Activated CD4-positive, CD25-positive, alpha-beta regulatory T cell treated with anti-CD3 and anti-CD28 coated beads, Interleukin-2, amount 50 U/mL, for 16 hours (primary cell): ENCODE measurements at places on chromosomes 16 and 17.

GRCh38 chr16:84732674-84733352, 33.0 kb downstream of the USP10 start:
- DNase-seq = no peak

GRCh38 chr16:4697848-4698291, 4.5 kb downstream of the NUDT16L1 start:
- DNase-seq = no peak

GRCh38 chr16:4944333-4945281, 7.7 kb upstream of the PPL start:
- DNase-seq = no peak

GRCh38 chr16:64543031-64543430, 578.8 kb downstream of the CDH11 start:
- DNase-seq = no peak

DNA sequence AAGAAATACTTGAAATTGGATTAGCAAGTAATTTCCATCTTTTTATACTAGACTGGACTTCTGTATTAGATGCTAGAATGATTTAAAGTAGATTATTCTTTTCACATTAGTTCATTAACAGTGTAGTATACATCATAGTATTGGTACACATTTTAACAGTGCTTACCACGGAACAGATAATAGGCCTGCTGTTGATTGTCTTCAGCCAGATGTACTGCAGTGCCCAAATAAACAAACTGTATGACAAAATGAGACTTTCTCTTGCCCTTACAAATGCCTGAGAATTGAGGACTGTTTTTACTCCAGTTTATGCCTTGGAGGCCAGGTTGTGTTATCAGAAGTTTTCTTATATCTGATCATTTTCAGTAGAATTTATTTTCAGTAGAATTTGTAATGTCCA, 631 bp downstream of the EVI2A start:
- no peak for DNase-seq

GRCh38 chr16:5305023-5305422, 207.4 kb upstream of the EEF2KMT start:
- no peak for DNase-seq

- DNase-seq = no peak
Observed at GRCh38 chr17:49365667-49366066, 3.6 kb upstream of the ZNF652 start.

DNA sequence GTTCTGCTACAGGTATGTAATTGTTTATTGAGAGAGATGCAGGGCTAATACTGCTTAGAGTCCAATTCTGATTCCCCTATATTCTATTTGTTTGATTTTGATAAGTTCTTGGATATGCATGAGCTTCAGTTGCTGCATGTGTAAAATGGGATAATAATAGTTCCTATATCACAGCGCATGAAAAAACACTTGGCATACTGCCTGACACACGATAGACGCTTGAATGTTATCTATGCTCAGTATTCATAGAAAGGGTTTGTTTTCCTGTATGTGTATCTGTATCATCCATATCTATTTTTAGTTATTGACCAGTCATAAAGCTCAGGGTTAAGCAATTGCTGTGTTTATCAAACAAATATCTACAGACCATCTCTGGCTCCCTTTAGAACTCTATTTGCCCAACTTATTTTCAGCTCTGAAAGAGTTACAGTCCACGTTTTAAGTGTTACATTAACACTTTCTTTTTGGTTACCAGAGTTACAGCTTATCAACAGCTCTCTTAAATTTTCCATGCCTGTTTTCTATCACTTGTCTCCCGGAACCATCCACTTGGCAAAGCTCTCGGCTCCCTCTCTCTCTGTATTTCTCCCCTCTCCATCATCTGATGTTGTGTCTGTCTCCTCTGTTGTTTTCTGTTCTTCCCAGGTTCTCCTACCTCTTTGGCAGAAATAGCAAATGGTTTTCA, 334.8 kb downstream of the CBLN1 start:
- no peak for DNase-seq

- no peak for DNase-seq
Observed at GRCh38 chr16:86631444-86631843, 53.1 kb downstream of the FOXL1 start.

DNA sequence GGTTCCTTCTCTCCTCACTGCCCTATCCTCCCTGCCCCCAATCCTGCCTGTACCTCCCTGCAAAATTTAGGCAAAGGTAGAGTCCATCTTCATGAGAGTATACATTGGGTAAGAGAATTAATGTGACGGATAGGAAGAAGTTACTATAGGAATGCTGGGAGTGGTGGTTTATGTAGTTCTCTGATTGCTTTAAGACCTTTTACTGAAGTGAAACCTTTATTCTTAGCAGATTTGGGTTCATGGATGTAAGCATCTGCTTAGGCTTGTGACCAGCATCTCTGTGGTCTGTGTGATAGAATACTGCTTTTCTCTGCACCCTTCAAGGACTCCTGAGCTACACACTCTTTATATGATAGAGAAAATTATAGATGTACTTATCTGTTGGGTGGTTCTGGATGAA, 127.3 kb downstream of the PRKCA start:
- no peak for DNase-seq

GRCh38 chr17:80523956-80524712, 20.5 kb upstream of the RPTOR start:
- DNase-seq = no peak

GRCh38 chr16:14300705-14301168, 229.6 kb downstream of the MRTFB start:
- DNase-seq = no peak

DNA sequence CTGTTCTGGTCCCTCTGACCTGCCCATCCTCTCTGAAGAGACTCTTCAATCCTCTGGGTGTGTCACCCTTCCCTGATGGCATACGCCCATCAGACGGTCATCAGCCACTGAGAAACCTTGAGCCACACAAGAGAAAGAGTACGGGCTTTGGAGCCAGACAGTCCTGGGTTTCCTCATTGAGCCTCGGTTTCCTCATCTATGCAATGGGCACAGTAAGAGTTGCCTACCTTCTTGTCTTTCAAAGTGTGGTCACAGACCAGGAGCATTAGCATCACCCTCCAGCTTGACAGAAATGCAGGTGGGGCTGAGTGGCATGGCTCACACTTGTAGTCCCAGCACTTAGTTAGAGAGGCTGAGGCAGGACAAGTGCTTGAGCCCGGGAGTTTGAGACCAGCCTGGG, 26.1 kb upstream of the MEAK7 start:
- DNase-seq = no peak

GRCh38 chr17:76233588-76234353, 6.5 kb downstream of the RNF157 start:
- no peak for DNase-seq

GRCh38 chr16:5467552-5467951, 370.0 kb upstream of the EEF2KMT start:
- DNase-seq = no peak

DNA sequence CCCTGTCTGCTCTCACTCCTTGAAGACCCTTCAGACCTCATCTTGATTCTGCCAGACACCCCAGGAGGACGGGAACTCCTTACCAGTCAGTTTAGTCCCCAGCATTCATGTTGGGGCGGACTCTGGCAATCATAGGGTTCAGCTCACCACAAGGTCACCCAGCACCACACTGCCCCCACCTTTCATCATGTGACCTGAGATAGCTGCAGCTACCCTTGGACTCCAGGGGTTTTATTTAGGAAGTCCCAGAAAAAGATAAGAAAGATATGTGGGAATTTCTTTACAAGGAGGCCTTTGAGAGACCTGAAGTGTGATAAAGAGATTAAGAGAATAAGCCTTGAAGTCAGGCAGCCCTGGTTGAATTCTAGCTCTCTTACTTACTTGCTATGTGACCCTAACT, 59.8 kb upstream of the NLK start:
- DNase-seq = no peak

- DNase-seq = no peak
Observed at GRCh38 chr17:66379996-66380395, 77.6 kb downstream of the PRKCA start.

DNA sequence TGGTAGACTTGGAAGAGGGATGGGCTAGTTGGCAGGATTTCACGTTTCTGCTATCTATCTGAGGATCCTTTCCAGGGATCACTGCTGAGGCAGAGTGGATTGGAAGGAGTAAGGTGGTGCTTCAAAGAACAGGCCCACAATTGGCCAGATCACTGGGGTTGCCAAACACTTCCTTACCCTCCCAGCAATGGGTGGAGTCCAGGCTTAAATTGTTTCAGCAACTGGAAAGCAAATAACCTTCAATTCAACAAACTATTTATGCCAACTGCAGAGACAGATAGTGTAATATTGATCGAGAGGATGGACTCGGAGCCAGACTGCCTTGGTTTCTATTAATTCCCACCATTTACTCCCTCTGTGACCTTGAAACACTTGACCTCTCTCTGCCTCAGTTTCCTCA, 2.1 kb downstream of the ARRB2 start:
- DNase-seq = no peak

DNA sequence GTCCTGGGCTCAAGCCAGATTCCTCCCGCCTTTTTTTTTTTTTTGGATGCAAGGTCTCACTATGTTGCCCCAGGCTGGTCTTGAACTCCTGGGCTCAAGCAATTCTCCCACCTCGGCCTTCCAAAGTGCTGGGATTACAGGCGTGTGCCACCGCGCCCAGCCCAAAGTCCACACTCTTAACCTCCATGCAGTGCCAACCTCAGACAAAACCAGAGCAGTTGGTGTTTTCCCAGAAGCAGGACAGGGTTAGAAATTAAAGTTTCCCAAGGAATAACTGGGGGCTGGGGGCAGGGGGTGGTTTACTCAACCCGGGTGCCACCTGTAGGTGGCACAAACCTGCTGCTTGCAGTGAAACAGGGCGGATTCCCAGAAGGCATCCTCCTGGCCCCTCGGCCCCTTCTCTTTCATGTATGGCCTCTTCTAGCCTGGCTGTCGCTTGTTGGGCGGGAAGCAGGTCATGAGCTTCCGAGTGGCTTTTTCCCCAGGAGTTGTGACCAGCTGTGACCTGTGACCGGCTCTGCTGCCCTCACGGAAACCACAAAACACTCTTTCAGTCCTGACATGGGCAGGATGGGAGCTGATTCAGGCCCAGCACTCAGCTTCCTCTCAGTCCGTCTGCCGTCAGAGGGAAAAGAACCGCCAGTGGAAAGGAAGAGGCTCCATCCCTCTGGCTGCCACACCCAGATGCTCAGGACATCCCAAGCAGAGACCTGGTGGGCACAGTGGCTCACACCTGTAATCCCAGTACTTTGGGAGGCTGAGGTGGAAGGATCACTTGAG, 25.6 kb upstream of the USP7 start:
- no peak for DNase-seq

DNA sequence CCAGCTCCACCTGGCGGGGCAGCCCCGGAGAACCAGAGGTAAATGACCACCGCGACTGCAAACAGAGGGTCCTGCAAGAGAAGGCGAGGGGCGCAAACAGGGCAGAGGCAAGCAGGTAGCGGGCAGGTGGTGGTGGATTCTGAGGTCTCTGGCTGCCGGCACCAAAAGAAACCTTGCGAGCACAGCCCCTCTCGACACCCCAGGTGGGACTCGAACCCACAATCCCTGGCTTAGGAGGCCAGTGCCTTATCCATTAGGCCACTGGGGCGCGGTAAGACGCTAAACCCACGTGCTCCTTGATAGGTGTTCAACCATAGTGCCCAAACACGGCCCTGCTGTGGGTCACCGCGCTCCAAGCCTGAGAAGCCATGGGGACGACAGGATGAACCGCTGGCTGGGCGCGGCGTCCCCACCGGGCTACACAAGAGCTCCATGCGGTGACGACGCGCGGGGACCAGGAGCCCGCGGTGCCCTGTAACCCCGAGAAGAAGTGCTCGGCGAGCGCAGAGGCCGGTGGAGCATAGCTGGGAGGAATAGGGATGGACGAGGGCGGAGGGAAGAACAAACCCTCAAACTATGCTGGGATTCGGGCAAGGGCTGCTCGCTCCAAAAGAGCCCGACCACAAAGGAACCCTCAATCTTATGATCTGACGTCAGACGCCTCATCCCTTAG, 12.4 kb downstream of the ATP5PD start:
- peak; percentile 69 for DNase-seq

GRCh38 chr16:50002190-50002589, 22.8 kb upstream of the CNEP1R1 start:
- DNase-seq = no peak

DNA sequence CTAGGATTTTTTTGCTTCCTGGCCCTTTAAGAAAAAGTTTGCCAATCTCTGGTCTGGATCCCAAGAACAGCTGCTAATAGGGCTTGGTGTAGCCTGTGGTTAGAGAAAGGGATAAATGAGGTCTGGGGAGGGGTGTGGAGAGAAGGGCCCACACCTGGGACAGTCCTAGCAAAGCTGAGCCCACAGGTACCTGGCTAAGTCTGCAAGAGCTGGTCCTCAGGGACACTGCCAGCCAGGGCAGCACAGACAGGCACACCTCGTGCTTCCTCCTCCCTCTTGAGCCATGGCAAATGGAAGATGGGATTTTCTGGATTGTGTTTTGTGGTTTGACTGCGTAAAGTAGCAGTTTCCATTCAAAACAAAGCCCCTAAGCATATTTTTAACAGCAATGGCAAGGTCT, 217.5 kb downstream of the SOX9 start:
- DNase-seq = no peak

DNA sequence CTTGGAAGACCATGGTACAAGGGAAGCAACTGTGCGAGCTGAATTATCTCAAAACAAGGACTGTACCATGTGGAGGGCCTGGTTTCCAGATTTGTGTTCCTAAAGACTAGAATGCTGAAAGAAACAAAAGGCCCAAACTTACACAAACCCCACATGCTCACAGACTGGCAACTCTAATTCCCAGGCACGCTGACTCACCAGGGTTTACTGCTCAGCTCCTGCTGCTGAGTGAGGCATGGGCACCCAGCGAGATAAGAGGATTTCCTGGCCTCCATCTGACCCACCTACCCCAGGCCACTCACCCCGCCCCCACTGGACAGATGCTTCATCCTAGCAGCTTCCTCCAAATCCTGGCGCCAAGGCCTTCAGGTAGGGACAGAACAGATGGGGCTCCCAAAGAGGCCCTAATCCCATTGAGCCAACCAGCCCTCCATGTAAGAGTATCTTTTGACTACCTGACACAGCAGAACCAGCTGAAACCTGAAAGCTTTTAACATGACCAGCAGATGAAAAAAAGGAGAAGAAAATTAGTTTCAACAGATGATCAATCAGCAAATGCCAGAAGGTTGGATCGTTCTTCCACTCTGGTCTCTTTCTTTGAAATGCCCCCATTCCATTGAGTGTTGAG, 33.9 kb downstream of the DCUN1D3 start:
- DNase-seq = no peak

- no peak for DNase-seq
Observed at GRCh38 chr17:37291351-37291750, 84.4 kb upstream of the C17orf78 start.

GRCh38 chr16:21626659-21627277, 25.6 kb downstream of the IGSF6 start:
- DNase-seq = no peak

- DNase-seq = no peak
Observed at GRCh38 chr17:73841431-73842060, 197.3 kb upstream of the SDK2 start.

DNA sequence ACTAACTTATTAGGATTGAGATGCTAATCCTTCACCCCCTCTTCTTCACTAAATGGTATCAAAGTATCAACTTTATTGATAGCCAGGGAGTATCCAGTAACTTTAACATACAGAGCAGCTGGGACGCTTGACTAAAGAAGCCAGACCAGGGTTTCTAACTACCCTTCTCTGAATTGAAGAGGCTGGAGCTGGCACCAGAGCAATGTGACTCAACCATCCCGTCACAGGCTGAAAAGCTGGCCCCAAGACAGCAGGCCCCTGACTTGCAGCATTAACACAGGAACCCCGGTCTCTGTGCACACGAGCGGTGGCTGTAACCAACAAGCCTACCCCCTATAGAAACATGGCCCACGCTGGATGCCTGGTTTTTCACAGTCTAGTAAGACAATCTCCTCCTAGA, 59.8 kb downstream of the ANKFN1 start:
- DNase-seq = no peak
